Activated T-cell treated with anti-CD3 and anti-CD28 coated beads, Interleukin-2, amount 50 U/mL, for 72 hours (primary cell): ENCODE measurements at places on chromosomes 2 and 18.

DNA sequence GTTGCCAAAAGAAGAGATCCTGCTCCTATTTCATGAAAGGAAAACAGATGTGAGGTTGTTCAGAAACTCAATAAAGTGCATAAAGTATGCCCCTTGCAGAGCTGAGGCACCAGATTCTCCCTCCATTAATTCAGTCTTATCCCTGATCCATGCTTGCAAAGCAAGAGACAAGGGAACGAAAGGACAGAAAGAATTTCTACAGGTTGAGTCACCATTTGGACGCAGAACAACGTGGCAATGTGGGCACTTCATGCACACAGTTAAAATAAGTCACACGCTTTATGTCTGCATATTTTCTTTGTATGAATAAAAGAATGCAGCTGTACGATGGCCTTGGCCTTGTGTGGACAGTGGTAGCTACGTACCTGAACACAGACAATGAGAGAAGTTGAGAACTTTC is 321.7 kb upstream of the REV1 start:
- no peaks in the 10 kb centered on the region for H3K4me1 ChIP-seq
- no peaks in the 10 kb centered on the region for H3K27me3 ChIP-seq
- no peak overlapping the region for H3K27ac ChIP-seq
- DNase-seq = no peak
- H3K4me3 ChIP-seq = no peak overlapping the region
- no peaks in the 10 kb centered on the region for H3K36me3 ChIP-seq

- H3K4me3 ChIP-seq = no peak overlapping the region
- no peak for DNase-seq
- H3K4me1 ChIP-seq = no peaks in the 10 kb centered on the region
- H3K36me3 ChIP-seq = peaks cover 2% of the 10 kb centered on the region
Observed at GRCh38 chr18:3560755-3561154, 110.8 kb downstream of the TGIF1 start.

GRCh38 chr2:84492571-84492970 is 23.7 kb upstream of the DNAH6 start:
- H3K4me1 ChIP-seq = peaks cover 7% of the 10 kb centered on the region
- no peaks in the 10 kb centered on the region for H3K36me3 ChIP-seq
- no peak for DNase-seq

- DNase-seq = peak; percentile 44
- H3K27ac ChIP-seq = peak overlapping the region; percentile 33
- peak overlapping the region; percentile 82 for H3K4me3 ChIP-seq
- H3K27me3 ChIP-seq = peaks cover 5% of the 10 kb centered on the region
- H3K4me1 ChIP-seq = peaks cover 60% of the 10 kb centered on the region
- peaks cover 2% of the 10 kb centered on the region for H3K36me3 ChIP-seq
Observed at GRCh38 chr2:85888020-85888683, 638 bp downstream of the ST3GAL5 start.
